ENCODE measurements at places on chromosomes 6 and 20.
A peak's percentile ranks its signal among the peaks of the same experiment; 100 is the strongest.

GRCh38 chr20:16366529-16366928, 206.7 kb downstream of the KIF16B start:
- no peak for DNase-seq
- H3K27ac ChIP-seq = no peak overlapping the region
- no peak overlapping the region for H3K4me3 ChIP-seq
- H3K4me1 ChIP-seq = no peaks in the 10 kb centered on the region
- no peaks in the 10 kb centered on the region for H3K27me3 ChIP-seq

DNA sequence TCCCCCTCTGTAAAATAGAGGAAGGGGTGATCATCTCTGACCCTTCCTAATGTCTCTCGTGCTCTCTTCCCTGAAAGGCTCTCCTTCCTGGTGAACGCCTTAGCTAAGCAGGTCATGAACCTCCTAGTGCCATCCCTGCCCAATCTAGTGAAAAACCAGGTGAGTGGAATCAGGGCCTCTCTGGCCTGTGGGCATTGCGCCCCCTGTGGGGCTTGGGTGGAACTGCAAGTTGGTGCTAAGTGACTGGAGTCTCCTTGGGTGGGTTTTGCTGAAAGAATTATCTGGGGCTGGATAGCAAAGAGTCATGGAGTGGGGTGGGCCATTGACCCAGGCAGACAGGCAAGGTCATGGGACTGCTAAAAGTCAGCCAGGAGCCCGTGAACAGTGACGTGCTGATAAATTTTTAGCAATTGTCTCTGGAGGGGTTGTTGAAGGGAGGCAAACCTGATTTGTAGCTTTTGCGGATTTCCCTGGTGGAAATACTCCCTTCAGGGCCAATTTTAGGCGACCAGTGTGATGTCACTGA, 8.9 kb downstream of the BPIFB1 start:
- H3K36me3 ChIP-seq = no peaks in the 10 kb centered on the region
- no peaks in the 10 kb centered on the region for H3K27me3 ChIP-seq
- no peak overlapping the region for H3K4me3 ChIP-seq
- H3K4me1 ChIP-seq = no peaks in the 10 kb centered on the region
- no peak overlapping the region for H3K27ac ChIP-seq

DNA sequence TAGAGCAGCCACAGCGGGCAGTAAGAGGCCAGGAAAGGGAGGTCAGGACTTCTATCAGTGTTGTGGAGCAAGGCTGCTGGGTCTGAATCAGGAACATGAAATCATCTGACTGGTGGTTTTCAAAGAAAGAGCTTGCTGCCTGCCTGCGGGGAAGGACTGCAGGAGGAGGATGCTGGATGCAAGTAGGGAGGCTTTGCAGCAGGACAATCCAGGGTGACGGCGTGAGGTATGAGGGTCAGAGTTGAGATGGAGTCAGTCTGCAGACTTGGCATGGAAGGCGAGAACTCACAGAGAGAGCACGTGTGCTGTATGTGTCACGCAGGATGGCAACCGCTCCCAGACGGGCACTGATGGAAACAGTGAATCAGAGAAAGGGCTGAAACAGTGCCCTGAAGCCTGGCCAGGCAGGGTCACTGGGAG, 59.2 kb upstream of the CD93 start:
- peak overlapping the region; percentile 84 for H3K27ac ChIP-seq
- DNase-seq = no peak
- H3K36me3 ChIP-seq = no peaks in the 10 kb centered on the region
- no peak overlapping the region for H3K4me3 ChIP-seq

- no peak for DNase-seq
- H3K27me3 ChIP-seq = no peaks in the 10 kb centered on the region
- H3K4me3 ChIP-seq = no peak overlapping the region
- peaks cover 3% of the 10 kb centered on the region for H3K4me1 ChIP-seq
- H3K27ac ChIP-seq = no peak overlapping the region
- H3K36me3 ChIP-seq = no peaks in the 10 kb centered on the region
Measured at GRCh38 chr6:1055015-1055921, 256.6 kb upstream of the FOXQ1 start.

DNA sequence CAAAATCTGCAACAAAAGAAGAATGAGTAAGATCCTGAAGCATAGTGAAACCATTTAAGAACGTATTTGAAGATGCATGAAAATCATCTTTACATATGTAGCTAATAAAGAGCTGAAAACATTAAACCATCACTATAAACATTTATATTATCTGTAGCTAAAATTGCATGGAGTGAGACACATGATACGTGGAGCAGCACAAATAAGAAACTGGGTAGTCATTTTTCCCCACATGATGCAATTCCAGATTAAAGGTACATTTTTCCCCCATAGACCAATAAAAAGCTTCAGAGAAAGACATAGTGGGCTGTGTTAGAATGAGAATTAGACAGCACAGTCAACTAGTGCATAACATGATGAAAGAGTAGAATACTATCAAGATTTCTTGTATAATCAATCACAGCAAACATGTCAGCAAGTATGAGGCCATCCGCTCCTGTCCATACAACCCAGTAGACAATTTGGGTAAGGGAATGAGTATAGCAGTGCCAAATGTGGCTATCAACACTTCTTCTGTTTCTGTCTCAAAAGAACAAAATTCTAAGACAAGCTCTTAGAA, 67.0 kb downstream of the RSPO3 start:
- no peaks in the 10 kb centered on the region for H3K36me3 ChIP-seq
- H3K4me1 ChIP-seq = no peaks in the 10 kb centered on the region
- no peaks in the 10 kb centered on the region for H3K27me3 ChIP-seq
- no peak for DNase-seq

GRCh38 chr20:57047281-57048026, 219.0 kb downstream of the BMP7 start:
- H3K27me3 ChIP-seq = peaks cover 17% of the 10 kb centered on the region
- no peaks in the 10 kb centered on the region for H3K36me3 ChIP-seq
- peaks cover 27% of the 10 kb centered on the region for H3K4me1 ChIP-seq

- DNase-seq = no peak
- no peaks in the 10 kb centered on the region for H3K4me1 ChIP-seq
- H3K4me3 ChIP-seq = no peak overlapping the region
- no peaks in the 10 kb centered on the region for H3K36me3 ChIP-seq
- H3K27me3 ChIP-seq = no peaks in the 10 kb centered on the region
Measured at GRCh38 chr6:49721297-49721696, 8.0 kb upstream of the CRISP2 start.

DNA sequence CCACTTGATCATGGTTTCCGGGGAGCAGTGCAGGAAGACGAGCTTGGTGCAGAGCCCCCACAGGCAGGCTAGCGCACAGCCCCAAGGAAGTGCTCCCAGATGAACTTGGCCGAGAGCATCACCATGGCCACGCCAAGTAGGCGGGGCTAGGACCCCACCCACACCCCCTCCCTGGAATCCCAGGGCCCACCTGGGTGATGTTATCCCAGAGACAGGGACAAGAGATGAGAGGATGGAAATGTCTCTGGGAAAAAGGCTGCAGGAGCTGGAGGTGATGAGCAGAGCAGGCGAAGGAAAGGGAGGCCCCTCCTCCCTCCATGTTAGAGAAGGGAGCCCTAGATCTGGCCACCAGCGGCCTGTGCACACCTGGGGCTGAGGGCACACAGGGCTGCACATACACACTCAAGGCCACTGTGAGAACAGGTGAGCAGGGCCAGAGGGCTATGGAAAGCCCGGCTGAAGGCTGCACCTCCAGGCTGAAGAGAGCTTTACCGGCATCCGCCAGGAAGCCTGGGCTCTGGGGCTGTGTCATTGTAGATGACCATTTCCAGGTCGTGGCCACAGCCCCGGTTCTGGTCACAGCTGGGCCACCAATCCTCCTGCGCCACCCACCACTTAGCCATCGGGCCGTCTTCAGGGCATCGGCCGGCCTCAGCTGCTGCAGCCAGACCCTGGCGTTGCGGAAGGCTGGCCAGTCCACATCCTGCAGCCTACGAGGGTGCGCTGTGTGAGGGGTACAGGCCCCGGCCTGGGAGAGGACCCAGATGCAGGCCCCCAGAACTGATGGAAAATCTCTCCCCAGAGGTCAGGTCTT, 24.9 kb downstream of the NPEPL1 start:
- H3K4me3 ChIP-seq = no peak overlapping the region
- no peaks in the 10 kb centered on the region for H3K27me3 ChIP-seq
- DNase-seq = no peak
- H3K36me3 ChIP-seq = peaks cover 34% of the 10 kb centered on the region
- H3K27ac ChIP-seq = no peak overlapping the region
- H3K4me1 ChIP-seq = no peaks in the 10 kb centered on the region

DNA sequence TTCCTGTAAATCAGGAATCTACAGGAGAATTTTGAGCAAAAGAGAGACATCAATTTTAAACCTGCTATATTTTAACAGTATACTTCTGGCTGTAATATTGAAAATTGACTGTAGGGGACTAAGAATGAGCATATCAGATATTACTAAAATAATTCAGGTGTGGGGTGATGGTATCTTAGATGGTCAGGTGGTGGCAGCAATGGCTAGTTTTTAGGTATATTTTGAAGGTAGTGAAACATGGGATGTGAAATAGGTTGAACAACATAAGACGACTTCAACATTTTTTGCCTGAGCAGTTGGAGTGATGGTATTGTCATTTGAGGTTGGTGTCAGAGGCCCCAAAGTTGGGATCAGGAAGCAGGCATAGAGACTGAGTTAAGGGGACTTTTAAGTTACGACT, 32.1 kb downstream of the FAM83B start:
- no peak for DNase-seq
- peaks cover 28% of the 10 kb centered on the region for H3K4me1 ChIP-seq
- no peak overlapping the region for H3K4me3 ChIP-seq
- no peaks in the 10 kb centered on the region for H3K27me3 ChIP-seq

GRCh38 chr6:15362274-15363160, 116.6 kb downstream of the JARID2 start:
- no peaks in the 10 kb centered on the region for H3K27me3 ChIP-seq
- no peak for DNase-seq
- no peak overlapping the region for H3K4me3 ChIP-seq
- H3K4me1 ChIP-seq = peaks cover 19% of the 10 kb centered on the region
- H3K36me3 ChIP-seq = no peaks in the 10 kb centered on the region

- no peaks in the 10 kb centered on the region for H3K4me1 ChIP-seq
- no peak for DNase-seq
- no peak overlapping the region for H3K27ac ChIP-seq
- H3K27me3 ChIP-seq = no peaks in the 10 kb centered on the region
- no peak overlapping the region for H3K4me3 ChIP-seq
Measured at GRCh38 chr6:79842376-79843040, 104.8 kb downstream of the ELOVL4 start.

DNA sequence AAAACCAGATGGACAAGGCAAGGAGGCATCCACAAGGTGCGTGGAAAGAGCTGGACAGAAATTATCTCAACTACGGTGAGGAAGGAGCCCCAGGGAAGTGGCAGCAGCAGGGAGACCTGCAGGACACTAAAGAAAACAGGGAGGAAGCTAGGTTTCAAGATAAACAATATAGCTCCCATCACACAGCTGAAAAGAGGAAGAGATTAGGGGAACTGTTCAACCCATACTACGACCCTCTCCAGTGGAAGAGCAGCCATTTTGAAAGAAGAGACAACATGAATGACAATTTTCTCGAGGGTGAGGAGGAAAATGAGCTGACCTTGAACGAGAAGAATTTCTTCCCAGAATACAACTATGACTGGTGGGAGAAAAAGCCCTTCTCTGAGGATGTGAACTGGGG, 26.8 kb downstream of the TRMT6 start:
- H3K27ac ChIP-seq = no peak overlapping the region
- H3K27me3 ChIP-seq = peaks cover 17% of the 10 kb centered on the region
- DNase-seq = no peak
- H3K36me3 ChIP-seq = no peaks in the 10 kb centered on the region
- H3K4me1 ChIP-seq = peaks cover 3% of the 10 kb centered on the region

DNA sequence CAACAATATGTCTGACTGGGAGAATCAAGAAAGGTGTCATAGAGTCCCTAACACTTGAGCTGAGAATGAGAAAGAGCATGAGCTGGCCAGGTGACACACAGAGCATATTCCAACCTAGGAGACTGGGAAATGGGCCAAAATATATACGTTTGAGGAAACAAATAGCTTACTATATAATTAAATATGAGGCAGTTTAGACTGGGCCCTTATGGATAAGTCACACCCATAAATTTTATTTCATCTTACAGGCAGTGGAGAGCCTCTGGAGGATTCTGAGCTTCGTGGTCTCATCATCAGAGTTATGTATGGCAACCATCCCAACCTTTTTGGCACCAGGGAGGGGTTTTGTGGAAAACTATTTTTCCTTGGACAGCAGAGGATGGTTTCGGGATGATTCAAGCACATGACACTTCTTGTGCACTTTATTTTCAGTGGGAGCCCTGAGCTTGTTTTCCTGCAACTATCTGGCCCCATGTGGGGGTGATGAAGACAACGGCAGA, 12.9 kb upstream of the NQO2 start:
- peaks cover 71% of the 10 kb centered on the region for H3K4me1 ChIP-seq
- peak overlapping the region; percentile 99 for H3K27ac ChIP-seq
- no peaks in the 10 kb centered on the region for H3K36me3 ChIP-seq
- H3K27me3 ChIP-seq = no peaks in the 10 kb centered on the region
- H3K4me3 ChIP-seq = no peak overlapping the region

- no peaks in the 10 kb centered on the region for H3K27me3 ChIP-seq
- peaks cover 73% of the 10 kb centered on the region for H3K4me1 ChIP-seq
- H3K27ac ChIP-seq = no peak overlapping the region
Measured at GRCh38 chr6:42128460-42129359, 13.7 kb downstream of the C6orf132 start.

- DNase-seq = no peak
- no peaks in the 10 kb centered on the region for H3K36me3 ChIP-seq
- no peak overlapping the region for H3K27ac ChIP-seq
Measured at GRCh38 chr6:16097382-16098171, 31.3 kb upstream of the MYLIP start.

DNA sequence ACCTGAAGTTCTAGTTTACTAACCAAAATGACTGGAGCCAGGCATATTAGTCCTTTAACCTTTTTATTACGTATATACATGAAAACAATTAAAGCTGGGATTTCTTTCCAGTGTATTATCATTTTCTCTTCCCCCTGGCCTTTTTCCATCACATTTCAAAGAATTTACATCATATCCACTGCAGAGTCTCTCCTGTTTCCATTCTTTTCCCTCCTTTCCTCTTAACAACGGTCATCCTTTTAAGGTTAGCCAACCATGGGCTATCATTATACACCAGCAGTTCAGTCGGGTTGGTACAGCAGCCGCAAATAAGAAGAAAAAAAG, 104.6 kb downstream of the TFAP2A start:
- H3K27ac ChIP-seq = no peak overlapping the region
- H3K36me3 ChIP-seq = no peaks in the 10 kb centered on the region
- no peaks in the 10 kb centered on the region for H3K4me1 ChIP-seq
- H3K27me3 ChIP-seq = peaks cover 11% of the 10 kb centered on the region
- DNase-seq = no peak
- no peak overlapping the region for H3K4me3 ChIP-seq

- no peaks in the 10 kb centered on the region for H3K27me3 ChIP-seq
- peak overlapping the region; percentile 54 for H3K27ac ChIP-seq
- H3K36me3 ChIP-seq = no peaks in the 10 kb centered on the region
- no peak overlapping the region for H3K4me3 ChIP-seq
- no peak for DNase-seq
Measured at GRCh38 chr6:33343953-33344611, 26.5 kb upstream of the ZBTB22 start.

GRCh38 chr6:110357664-110358552, at the start of gene METTL24:
Gene METTL24, minus strand, starts transcription at chr6:110358349. Its CDS starts 77 bp downstream, at chr6:110358272.
- no peaks in the 10 kb centered on the region for H3K4me1 ChIP-seq
- no peak for DNase-seq
- peak within 1 kb of the TSS; percentile 70 for H3K4me3 ChIP-seq
- H3K27me3 ChIP-seq = peaks cover 4% of the 10 kb centered on the region
- H3K27ac ChIP-seq = peak within 1 kb of the TSS; percentile 86

Data from esophagus squamous epithelium (tissue), 5 donors.